Lung (tissue), 17 donors: ENCODE measurements at places on chromosomes 2 and 18.

DNA sequence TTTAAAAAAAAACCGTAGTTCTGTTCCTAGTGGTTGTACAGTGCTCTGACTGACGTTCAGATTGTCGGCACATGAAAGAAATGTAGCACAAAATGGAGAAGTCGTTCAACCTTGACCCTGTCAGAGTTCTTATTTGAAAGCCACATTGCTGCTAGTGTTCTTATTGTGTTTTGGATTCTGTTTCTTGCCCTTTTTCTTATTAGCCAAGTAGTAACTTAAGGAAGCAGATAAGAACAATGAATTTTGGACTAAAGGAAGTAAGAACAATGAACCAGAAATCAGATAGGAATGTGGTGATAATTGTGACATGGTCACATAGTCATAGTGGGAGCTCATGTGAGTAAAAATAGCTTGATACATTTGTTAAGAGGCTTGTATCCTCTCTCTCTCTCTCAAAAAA, 45.9 kb downstream of the RPIA start:
- DNase-seq = no peak

- no peak for DNase-seq
Observed at GRCh38 chr18:48468151-48468550, 59.0 kb upstream of the ZBTB7C start.

DNA sequence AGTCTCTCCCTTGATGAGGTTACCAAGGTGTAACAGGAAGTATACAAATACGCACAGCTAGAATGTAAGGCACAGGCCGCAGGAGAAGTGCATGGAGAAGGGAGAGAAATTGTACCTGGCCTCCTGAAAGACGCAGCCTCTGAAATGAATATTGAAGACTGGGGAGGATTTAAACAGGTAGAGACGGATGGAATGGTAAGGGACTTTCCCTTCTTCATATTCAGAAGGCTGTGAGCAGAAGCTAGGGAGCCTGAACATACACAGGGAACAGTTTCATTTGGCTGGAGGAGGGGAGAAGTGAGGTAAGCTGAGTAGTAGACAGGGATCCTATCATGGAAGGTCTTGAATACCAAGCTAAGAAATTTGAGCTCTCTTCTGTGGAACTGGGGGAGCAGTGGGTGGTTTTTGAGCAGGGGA, 112.7 kb downstream of the ANKRD44 start:
- no peak for DNase-seq

GRCh38 chr2:98915751-98916358, 20.2 kb downstream of the CRACDL start:
- no peak for DNase-seq

DNA sequence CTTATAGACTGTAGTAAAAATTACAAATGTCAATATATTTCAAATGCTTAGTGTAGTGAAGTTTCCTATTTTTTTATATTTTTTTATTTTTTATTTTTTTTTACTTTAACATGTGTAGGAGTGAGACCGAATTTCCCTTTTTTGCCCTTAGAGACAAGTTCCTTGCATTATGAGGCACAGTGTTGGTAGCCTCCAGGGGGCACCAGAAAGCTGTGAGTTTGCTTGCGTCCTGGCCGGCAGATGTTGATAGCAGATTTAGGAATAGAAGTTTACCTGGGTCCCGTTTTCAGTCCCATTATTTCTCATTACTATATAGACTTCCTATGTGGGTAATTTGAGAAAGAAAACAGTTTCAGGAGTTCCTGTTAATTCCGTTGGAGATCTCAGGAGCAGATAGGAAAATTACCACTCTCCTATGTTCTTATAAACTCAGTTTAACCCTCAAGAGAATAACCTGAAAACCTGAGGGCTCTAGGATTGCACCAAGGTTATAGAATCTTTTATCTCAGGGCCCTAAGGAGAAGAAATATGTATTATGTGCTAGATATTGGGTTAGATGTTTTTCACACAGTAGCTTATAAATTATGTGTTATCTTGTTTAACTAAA, 157.5 kb upstream of the SESTD1 start:
- peak; percentile 73 for DNase-seq

DNA sequence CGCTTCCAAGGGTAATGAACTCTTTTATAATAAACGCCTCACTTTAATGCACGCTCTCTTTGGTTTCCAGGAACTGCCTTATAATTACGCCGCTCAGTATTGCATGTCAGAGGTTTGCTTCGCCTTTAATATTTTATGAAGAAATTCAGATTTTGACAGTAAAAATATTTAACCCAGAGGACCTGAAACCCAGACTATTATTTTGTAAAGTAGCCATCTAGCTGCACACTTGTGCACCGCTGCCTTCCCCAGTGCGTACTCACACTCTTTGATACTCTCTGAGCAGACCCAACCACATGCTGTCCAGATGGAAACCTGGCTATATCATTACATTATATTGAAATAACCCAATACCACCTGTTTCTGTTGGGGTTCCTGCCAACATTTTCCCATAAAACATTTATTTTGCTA, 270.1 kb downstream of the C1D start:
- DNase-seq = peak; percentile 40
